Dermis microvascular lymphatic vessel endothelial cell (primary cell): ENCODE measurements at places on chromosomes 7 and 10. TPM values are rescaled to one million over a fixed set of nuclear protein-coding genes. Genes with fewer than 3 reads are reported as not detected.

EN2 gene
- under 0.01 TPM in 1 of 2 replicates, not detected in the other for total RNA-seq

GRCh38 chr7:152522571-152523067, 86.8 kb upstream of the KMT2C start:
- peak; percentile 21 for DNase-seq

DNA sequence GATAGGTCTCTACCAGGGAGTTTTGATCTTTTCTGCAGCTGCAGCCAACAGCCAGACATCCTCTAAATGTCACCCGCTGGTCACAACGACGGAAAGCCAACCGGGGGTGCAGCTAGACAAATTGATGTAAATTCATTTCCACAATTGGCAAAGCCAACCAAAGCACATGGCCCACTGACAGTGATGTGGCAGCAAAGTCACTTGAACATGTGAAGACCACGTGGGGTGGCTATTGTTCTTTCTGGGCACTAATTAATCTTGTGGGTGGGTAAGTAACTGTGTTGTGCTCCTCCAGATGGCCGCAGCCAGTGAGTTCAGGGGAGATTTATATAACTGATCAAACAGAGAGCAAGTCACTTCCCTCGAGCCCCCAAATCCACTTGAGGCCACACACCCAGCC, 354.1 kb downstream of the ANKRD30A start:
- no peak for DNase-seq

DNA sequence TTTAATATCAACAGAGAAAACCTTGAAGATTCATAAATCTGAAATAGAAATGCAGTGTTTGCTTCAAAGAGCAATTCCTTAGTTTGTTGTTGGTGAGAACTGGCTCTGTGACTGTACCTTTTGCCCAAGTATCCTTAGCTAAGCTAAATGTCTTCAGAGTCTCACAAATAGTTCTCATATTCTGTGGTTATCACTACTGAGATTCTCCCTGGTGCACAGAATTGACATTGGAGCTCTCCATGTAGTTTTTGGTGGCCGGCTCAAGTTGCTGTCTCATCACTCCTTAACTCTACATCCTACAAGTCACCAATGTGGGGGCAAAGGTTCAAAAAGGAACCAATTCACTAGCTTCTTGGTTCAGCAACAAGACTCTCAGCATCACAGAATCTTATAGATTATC, 780.3 kb downstream of the LRMDA start:
- no peak for DNase-seq

ADGRA1 gene
- not detected in 2 replicates for total RNA-seq

GRCh38 chr10:119740096-119740495, 14.2 kb downstream of the INPP5F start:
- DNase-seq = no peak

DNA sequence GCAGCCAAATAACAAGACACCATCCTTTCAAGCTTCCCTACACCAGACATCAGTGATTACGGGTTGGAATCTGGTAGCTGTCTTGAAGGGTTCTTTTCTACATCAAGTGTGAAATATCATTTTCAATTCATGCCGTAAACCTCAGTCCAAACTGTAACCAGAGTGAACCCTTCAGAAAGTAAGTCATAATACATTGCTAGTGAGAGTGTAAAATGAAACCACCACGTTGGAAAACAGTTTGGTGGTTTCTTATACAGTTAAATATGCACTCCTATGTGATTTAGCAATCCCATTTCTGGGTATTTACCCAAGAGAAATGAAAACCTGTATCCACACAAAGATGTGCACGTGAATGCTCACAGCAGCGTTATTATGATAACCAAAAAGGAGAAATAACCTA, 25.6 kb upstream of the ZC3HAV1L start:
- DNase-seq = no peak

SLC13A4 gene
- not detected in 2 replicates for total RNA-seq

IFRD1 gene
- 25.5 and 30.3 TPM in 2 replicates for total RNA-seq

GRCh38 chr7:74311305-74311744, 22.1 kb downstream of the CLIP2 start:
- no peak for DNase-seq

- DNase-seq = peak; percentile 84
Observed at GRCh38 chr7:25025218-25025671, 45.3 kb upstream of the OSBPL3 start.

DNA sequence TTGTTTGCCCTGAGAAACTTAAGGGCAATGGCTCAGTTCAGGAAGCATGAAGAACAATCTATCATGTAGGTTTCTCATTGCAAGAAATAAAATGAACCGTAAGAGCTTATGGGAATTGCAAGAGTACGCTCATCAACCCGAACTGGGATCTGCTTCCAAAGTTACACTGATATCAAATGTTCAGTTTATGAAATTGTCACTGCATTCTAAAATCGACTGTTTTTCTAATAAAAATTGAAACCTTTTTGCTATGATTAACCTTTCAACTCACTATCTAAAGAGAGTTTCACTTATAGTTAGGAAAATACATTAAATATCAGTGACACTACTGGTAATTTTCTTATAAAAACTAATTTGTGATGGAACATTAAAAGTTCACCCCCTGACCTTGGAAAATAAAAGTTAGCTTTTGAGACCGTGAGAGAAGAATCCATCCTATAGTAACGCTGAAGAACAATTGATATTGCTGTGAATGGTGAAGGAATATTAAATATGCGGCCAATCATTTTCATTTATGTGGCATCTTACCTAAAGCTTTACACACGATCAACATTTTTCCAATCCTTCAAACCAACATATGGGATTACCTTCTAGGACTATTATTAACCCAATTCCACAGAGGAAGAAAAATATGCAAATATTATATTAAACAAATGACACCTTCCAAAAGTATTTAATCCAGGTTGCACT, 2.2 kb downstream of the MEOX2 start:
- DNase-seq = peak; percentile 59

MGAM2 gene
- total RNA-seq = not detected in 2 replicates
